ENCODE measurements at places on chromosomes 3 and 15.

GRCh38 chr3:184582646-184583577 lies 21.3 kb downstream of the EPHB3 start:
- DNase-seq, result no peak

GRCh38 chr3:63022114-63022513 lies 146.9 kb upstream of the CADPS start:
- no peak for DNase-seq

DNA sequence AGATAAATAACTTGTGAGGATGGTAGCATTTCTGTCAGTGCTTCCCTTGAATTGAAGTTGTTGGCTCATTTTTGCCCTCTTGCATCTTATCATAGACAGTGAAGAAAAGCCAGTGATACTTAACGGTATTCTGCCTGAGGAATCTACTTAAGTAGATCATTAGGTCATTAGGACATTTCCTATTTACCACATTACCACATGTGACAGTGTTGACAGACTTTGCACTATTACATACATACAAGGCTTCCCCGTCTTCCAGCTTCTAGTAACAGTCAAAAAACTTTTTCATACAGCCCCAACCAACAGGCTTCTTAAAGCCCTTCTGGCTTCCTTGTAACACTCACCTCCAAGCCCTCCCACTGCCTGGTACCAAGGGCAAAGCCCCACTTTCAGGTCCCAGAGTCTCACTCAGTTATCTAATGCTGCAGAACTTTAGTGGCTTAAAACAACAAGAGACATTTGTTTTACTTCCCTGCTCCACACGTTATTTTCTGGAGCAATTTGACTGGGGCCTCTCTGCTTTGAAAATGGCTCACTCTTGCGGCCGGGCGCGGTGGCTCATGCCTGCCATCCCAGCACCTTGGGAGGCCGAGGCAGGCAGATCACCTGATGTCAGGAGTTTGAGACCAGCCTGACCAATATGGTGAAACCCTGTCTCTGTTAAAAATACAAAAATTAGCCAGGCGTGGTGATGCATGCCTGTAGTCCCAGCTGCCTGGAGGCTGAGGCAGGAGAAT lies 40.0 kb downstream of the ASB7 start:
- no peak for DNase-seq

DNA sequence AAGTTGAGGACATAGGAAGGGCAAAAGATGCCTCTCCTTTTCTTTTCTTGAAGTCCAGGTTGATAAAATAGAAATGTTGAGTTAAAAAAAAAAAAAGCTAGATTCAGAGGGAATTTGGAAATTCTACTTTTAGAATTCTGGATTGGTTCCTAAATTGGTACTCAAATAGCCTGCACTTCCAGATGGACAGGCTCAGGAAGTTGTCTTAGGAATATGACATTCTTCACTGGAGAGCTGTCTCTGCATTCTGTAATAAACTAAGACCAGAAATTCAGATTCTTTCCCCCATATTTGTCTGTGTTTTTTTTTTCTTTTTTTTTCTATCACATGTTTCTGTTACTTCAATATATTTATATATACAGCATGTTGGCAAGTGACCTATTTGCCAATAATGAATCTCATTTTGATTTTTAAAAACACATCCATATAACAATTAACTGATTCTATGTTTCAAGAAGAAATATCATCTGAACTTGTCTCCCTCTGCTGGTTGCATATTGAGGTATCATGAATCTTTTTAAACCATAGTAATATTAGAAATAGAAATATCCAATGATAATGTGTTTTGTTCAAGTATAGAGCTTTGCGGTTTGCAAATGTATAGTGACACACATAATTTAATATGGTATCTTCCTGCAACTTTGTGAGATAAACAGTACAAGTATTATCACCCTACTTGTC lies 8.5 kb upstream of the LSAMP start:
- DNase-seq, result no peak

GRCh38 chr3:51982352-51982837 lies 940 bp upstream of the ACY1 start:
- DNase-seq, result no peak

- no peak for DNase-seq
Measured at GRCh38 chr3:183826448-183827250, 1.3 kb upstream of the MAP6D1 start.

- DNase-seq, result no peak
Measured at GRCh38 chr3:58012302-58012701, 4.1 kb downstream of the FLNB start.

DNA sequence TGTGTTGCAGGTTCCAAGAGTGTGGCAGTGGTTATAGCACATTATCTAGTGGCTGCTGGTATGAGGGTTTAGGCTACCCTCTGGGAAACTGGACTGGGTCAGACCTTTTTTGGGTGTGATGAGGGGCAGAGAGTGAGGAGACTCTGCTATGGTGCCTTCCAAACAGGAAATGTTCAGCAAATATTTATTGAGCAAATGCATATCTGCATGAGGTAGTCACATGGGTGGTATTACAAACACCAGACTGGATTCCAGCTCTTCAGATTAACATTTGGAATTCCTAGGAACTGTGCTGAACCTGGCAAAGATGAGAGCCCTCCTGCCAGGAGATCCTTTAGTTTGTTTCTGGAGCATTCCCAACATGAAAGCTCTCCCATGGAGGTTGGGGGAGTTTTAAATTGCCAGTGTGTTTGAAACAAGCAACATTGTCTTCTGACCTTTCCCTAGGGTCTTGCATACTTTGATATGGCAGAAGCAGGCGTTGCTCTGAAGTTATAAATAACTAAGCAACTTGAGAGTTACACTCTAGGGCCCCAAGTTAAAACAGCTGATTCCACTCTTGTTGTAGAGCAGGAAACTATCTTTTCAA lies 341.2 kb upstream of the C2CD4B start:
- DNase-seq, result no peak

GRCh38 chr3:189776149-189776824 lies 145.1 kb downstream of the TP63 start:
- no peak for DNase-seq

DNA sequence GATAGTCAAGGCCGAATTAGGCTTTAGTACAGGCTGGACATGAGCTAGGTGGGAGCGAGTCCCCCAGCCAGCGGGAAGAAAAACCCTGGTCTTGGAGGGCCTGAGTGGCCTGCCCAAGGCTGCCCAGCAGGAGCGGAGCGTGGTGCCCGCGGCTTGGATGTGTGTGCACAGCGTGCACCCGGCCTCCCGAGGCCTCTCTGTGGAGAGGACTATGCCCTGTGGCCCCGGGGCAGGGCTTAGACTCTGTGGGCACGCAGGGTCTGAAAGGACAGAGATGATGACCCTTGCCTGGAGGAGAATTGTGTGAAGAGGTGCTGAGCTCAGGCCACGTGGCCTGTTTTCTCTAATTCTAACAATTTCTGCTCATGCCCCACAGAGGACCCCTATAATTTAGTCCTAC lies 124.6 kb upstream of the IQSEC1 start:
- no peak for DNase-seq

GRCh38 chr15:66808181-66808824 lies 106.3 kb downstream of the SMAD6 start:
- DNase-seq, result no peak

GRCh38 chr15:70526221-70526973 lies 237.0 kb downstream of the UACA start:
- no peak for DNase-seq

DNA sequence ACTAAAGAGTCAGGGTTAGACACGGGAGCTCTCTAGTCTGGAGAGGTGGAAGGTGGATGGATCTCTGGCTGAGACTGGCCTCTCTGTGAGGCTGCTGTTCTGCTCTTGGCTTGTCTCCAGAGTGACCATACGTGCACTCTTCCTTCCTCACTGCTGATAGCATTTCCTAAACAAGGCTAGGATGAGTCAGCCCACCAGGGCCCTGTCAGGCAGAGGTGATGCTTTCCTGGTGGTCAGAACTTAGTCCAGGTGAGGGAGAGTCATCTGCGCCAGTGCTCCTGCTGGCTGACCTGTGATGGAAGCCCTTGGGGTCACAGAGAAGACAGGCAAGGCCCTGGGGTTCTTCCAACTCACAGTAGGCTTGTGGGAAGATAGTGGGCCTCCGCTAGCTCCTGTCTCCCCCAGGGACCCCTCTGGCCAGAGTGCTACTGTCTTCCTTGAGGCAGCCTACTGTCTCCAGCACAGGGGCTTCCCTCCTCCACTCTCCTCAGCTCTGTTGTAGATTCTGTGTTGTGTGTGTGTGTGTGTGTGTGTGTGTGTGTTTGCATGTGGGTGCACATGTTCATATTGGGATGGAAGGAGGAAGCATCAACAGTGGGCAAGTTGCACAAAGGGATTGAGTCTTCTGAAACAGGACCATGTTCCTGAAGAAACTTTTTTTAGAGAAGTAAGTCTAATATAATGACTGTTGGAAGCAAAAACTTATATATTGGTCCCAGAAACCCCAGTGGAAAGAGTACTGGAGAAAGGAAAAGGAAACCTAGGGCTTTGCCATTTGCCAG lies 16.5 kb downstream of the ALPK3 start:
- DNase-seq, result no peak

GRCh38 chr15:38176155-38176554 lies 76.5 kb upstream of the SPRED1 start:
- DNase-seq, result no peak

GRCh38 chr3:154642145-154642544 lies 212.2 kb upstream of the GPR149 start:
- DNase-seq, result no peak

DNA sequence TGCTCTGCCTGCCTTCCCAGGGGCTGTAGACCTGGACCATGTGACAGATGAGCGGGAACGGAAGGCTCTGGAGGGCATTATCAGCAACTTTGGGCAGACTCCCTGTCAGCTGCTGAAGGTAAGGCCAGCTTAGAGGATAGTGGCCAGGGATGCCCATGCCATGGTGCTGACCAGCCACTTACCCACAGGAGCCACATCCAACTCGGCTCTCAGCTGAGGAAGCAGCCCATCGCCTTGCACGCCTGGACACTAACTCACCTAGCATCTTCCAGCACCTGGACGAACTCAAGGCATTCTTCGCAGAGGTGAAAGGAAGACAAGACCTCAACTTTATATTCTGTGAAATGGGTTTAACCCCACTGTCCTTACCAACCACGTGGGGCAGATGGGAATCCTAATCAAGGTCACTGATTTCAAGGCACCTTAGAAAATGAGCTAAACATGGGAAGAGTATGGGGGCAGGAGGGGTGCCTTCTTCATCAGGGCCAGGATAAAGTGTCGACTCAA lies 26.7 kb downstream of the NBEAL2 start:
- no peak for DNase-seq

- no peak for DNase-seq
Measured at GRCh38 chr3:123373474-123373987, 75.4 kb downstream of the ADCY5 start.

DNA sequence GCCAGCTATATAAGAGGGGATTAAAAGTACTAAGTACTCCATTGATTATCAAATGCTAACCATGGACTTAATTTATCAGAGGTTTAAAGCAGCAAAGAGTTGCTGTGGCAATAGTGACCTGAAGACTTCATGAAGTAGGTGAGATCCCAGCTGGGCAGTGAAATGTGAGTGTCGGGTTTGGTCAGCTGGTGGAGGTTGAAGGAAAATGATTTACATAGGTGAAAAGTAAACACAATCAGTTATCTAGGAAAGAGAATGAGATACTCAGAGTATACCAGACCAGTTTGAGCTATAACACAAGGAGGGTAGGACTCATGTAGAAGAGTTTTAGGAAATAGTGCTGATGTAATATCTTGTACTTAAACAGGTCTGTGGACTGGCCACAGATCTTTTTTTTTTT lies 16.5 kb upstream of the FBXO22 start:
- no peak for DNase-seq

DNA sequence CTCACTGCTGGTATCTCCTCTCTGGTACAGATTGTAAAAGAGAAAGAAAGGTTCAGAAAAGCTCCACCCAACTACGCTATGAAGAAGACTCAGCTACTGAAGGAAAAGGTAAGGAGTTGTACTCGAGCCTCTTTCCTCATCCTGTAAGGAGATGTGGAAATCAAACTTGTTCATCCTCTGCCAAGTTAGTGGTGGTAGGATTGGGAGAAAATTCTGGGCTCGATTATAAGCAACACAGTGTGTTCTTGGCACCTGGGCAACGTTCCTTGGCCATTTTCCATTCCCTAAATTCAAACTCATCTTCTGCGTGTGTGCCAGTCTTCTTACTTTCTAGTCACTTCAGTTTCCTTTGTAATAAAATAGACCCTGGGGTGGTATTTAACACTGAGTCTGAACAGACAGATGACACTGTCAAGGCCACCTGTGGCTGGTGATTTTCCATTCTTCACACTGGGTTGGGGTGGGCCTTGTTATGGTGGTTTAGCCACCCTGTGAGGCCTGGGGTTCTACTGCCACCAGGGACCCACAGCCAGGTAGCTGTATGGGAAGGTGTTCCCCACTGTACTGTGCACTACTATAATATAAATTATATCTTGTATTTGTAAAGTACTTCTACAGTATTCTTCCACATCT lies 17.1 kb upstream of the ITPKA start:
- no peak for DNase-seq

Measured in T-helper 17 cell (primary cell).